ENCODE measurements at places on chromosomes 3 and 15.

DNA sequence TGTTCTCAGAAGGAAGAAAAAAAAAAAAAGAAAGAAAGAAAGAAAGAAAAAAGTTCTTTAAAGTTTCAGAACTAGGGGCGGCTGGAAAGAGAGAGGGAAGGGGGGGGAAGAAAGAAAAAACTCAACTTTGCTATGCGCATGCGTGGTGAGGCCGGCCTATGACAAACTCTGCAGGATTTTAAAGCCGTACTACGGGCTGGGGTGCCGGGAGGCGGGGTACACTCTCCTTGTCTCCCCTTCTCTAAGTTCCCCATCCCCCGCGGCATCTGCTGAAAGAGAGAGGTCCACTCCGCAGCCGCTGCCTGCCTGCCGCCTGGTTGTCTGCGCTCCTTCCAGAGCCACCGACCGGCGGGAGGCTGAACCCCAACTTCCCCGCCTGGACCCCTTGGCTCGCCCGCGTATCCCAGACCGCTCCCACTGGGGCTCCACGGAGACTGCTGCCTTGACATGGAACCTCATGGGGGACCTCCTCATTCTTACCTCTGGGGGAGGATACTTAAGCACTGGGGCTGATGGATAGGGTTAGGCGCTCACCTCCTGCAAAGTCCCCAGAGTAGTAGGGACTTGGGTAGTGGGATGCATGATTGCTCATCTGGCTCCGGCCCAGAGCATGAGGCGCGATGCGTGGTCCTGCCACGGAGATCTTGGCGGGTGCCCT, 1.4 kb upstream of the WNT5A start:
- peak; percentile 63 for DNase-seq

DNA sequence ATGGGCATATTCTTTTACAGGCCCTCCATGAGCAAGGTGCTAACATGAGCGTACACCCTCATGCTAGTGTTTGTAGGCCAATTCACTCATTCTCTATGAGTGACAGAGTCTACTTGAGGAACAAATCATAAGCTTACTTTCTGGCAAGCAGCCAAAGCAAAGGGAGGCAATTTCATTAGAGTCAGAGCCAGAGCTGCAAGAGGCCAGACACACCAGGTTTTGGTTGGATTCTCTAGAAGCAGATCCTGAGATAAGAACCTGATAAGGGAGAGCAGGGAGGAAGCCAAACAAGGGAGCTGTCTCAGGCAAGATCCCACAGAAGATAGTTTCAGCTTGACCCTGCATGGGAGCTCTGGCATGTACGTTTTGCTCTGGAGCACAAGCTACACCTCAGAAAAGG, 214.1 kb upstream of the CTNNB1 start:
- no peak for DNase-seq

DNA sequence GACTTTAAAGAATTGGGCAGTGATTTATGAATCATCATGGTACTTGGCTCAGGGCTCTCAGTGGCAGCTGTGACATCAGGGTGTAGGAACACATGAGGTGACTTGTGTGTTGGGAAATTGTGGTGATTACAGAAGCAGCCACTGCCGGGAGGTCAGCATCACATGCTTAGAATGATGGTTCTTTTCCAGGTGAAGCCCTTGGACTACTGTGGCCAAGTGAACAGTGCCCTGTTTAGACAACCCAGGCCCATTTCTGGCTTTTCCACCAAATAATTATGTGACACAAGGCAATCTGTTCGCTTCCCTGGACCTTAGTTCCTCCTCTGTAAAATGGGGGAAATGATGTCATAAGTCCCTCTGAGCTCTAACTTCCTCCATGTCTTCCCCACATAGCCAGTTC, 139.7 kb upstream of the ROPN1 start:
- DNase-seq: peak; percentile 66

DNA sequence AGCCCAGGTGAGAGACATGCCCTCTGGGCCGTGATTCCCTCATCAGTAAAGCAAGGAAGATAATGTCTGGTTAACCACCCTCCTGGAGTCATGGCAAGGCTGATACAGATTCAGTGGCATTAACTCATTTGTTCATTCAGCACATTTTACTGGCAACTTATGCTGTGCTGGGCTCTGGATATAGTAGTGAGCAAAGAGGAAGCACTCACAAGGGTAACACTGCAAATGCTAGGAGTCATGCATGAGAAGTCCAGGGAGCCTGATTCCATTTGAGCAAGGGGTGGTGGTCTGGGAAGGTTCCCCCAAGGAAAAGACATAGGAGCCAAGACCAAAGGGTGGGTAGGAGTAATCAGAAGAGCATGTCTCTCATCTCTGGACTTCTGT, 50.2 kb downstream of the SMAD3 start:
- no peak for DNase-seq

DNA sequence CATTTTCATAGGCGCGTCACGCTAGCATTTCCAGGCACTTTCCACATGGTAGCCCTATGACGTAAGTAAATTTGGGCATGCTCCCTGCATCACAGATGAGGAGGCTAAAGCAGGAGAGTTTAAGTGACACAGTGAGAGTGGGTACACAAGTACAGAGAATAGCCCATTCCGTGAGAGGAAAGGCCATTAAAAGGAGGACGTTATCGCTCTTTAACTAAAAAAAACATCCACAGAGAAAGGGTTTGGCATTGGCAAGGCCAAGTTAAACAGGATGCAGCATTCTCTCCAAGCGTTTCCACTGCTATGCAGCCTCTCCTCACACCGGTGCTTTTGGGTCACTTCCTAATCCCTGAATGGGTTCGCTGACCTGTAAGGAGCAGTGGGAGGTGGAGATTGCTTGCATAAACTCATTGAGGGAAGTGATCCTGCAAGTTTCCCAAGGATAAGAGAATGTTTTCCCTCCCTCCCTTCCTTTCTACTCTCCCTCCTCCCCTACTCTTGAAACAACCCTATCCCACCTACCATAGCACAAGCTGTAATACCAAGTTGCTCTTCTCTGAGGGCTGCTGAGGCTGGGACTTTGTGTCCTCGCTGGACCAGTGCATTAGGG, 147.7 kb downstream of the VGLL4 start:
- DNase-seq: no peak

GRCh38 chr3:44954962-44955361, 21.0 kb downstream of the ZDHHC3 start:
- no peak for DNase-seq

- no peak for DNase-seq
Measured at GRCh38 chr15:96406701-96407100, 76.2 kb downstream of the NR2F2 start.

DNA sequence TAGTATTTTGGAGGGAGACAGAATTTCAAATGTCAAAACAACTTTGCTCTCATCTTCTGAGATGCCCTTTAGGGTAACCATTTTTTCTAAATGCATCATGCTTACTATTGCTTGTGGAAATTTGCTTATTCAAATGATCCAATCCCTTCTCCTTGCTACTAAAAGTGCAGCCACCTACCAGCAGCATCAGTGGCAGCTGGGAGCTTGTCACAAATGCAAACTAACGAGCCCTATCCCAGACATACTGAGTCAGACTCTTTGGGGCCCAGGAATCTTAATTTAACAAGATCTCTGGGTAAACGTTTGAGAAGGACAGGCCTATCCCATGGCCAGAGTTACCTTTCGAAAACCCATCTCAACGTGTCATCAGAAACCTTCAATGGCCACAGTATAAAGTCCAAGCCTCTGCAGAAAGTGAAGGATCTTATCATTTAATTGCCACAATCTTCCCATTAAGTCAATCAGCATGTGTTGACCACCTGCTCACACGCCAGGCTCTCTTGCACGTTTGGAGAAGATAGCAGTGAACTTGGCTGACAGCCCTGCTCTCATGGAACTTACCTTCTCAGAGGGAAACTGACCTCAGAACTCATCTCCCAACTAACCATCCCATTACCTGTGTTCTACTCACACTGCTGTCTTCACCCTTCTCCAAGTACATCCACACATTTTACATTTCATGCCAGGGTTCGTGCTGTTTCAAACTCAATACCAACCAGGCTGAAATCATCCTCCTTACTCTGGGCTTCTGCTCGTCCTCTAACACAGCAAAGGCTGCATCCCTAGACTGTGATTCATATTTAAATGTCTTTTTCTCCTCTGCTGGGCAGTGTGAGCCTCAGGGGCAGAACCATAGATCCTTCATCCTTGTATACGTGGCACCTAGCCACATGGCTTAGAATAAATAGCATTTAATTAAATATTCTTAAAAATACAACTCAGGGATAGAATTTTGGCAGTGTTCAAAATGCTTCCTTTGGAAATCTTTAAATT, 24.8 kb upstream of the VGLL4 start:
- DNase-seq: no peak

DNA sequence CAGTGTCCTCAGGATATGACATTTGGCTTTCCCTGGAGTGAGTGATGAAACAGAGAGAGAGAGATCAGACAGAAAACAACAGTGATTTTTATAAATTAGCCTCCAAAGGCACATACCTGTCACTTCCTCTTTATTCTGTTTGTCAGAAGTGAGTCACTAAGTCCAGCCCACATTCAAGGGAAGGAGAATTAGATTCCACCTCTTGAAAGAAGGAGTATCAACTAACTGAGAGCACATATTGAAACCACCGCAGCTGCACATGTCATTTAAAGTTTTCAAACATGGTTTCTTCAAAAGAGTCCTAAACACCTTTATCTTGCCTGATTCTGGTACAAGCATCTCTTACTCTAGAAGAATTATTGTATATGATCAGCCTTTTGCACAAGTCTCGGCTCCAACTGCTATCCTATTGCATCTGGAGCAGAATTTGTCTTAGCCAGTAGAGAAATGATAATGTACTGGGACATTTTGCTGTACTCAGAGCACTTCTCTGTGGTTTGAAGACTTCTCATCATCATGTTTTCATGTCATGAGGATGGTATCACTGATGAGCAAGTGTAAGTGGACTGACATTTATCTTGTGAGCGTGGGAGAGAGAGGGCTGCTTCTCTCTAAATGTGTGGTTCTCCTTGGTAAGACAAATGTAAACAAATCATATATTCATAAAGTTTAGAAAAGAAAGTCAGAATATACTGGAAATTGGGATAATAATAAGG, 338.9 kb upstream of the CFAP20DC start:
- DNase-seq: no peak

- DNase-seq: no peak
Measured at GRCh38 chr3:166071-166470, 30.5 kb upstream of the CHL1 start.

DNA sequence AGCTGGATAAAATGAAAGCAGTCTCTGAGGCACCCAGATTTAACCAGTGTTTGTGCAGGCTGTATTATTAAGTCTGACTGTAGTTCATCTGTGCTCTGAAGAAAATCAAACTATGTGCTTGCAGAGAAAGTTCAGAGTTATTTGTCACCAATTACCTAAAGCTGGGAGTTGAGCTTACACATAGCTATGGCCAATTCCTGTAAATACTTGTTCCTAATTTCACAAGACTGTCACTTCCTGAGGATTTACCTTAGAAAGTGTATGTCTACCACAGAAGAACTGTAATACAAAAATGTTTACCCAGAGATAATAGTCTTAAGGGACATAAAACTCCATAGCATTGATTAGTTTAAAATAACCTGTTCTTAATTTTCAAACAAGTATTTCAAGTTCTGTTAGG, 628.4 kb upstream of the TGFBR2 start:
- no peak for DNase-seq

DNA sequence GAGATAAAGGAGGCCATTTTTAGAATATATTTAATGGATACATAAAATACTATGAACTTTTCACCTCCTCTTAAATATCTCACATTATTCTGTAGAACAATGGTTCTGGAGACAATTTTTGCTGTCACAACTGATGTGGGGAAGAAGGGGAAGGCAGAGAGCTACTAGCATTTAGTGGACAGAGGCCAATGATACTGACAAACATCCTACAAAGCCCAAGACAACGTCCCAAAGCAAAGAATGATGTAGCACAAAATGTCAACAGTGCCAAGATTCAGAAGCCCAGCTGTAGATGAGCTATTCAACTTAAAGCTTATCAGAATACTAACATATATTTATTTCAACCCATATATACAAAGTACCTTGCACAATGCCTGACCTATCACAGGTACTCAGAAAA, 1069.4 kb downstream of the ROBO1 start:
- DNase-seq: no peak

GRCh38 chr3:159831466-159831865, 157.2 kb upstream of the IL12A start:
- DNase-seq: no peak

GRCh38 chr3:174596447-174596982, 262.6 kb upstream of the NAALADL2 start:
- DNase-seq: no peak

DNA sequence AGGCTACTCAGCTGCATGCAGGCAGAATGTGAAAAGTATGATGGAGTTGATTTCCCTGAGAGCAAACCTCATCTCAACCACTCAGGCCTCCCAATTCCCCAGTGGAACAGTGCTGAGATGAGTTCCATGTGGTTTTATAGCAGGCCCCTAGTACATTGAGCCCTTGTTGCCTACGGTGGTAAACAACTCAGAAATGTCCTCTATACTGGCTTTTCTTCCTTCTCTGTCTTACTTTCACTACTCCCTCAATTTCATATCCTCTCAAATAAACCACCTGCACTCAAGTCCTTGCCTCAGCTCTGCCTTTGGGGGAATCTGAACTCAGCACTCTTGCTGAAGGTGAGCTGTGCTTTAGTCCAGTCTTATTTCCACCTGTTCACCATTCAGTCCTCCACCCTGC, 399.9 kb downstream of the PDCD6IP start:
- no peak for DNase-seq

DNA sequence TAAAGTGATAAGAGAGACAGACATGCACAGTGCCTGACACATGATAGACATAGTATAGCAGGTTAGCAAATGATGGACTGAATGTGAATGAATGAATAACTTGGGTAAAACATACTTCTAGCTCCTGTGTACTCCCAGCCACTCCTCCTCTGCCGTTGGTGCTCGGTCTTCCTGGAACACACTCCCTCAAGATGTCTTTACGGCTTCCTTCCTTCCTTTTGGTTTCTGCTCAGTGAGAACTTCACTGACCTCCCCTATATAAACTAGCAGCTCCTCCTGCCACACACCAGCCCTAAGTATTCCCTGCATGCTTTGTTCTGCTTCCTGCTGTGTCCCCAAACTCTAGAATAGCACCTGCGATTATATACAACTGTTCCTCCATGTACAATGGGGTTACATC, 50.2 kb downstream of the RAD54L2 start:
- DNase-seq: no peak

DNA sequence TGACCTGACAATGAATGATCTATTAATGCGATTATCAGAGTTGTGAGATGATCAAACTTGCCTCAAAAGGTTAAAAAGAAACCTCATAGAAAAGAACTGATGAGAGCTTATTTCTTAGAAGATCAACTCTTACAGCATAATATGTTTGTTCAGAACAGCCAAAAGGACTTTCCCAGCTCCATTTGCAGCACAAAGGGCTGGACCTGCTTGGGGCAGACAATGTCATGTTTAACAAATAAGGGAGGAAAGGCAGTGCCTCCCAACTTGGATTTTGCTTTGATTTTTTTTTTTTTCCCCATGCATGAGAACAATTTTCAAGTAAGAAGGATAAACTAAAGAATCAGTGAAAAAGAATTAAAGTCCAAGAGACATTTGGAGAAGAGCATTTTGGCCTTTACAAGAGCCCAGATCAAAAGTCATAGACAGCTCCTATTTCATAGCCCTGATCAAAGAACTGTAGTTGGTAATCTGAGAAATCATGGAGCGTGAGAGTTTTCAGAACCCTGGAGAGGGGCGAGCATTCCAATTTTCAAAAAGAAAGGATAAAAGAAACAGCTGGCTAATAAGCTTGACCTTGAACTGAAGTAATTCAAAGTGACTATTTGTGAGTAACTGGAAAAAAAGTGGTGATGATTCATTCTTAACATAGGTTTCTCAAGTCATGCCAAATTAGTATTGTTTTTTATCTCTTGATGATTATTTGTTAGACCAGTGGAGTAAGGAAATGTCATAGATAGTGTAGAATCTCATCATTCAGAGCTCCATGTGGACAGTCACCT, 136.0 kb upstream of the CFAP20DC start:
- DNase-seq: no peak

GRCh38 chr15:63015618-63016017, 26.9 kb upstream of the TPM1 start:
- DNase-seq: peak; percentile 38
